ENCODE measurements at places on chromosomes 11 and 22.

GRCh38 chr22:47630741-47631534 is 868.5 kb downstream of the TBC1D22A start:
- DNase-seq: no peak

- no peak for DNase-seq
Measured at GRCh38 chr11:61114913-61115312, 12.6 kb downstream of the CD5 start.

- DNase-seq: no peak
Measured at GRCh38 chr11:110892741-110893285, 180.6 kb upstream of the ARHGAP20 start.

- no peak for DNase-seq
Measured at GRCh38 chr11:46243796-46244109, 33.7 kb upstream of the CREB3L1 start.

DNA sequence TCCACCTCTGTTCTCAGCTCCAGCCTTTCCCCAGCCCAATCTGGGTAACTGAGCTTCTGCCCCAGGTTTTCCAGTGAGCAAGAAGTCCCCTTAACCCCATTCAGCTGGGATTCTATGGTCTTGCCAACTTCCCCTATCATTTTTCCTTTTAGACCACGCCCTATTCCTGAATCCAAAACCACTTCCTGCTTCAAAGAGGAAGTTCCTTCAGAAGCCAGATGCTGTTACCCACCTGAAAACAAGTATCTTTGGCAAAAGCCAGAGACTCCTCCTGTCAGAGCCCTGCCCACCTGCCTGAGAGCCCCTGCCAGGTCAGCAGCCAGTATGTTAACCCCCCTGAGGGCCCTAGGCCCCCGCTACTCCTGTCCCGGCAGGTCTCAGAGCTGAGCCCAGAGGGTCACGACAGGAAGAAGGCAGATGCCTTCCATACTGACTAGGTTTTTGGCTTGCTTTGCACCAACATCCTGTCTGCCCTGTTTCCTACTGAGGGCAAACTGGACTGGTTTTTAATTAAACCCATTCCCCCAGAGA is 20.3 kb upstream of the MICAL2 start:
- no peak for DNase-seq

DNA sequence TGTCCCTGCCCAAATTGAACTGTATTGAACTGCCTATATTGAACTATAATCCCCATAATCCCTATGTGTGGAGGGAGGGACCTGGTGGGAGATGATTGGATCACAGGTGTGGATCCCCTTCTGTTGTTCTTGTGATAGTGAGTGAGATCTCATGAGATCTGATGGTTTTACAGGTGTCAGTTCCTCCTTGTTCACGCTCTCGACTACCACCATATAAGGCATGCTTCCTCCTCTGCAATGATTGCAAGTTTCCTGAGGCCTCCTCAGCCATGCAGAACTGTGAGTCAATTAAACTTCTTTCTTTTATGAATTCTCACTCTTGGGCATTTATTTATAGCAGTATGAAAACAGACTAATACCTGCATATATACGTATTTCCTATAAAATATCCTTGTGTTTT is 206.5 kb upstream of the PDGFD start:
- no peak for DNase-seq

GRCh38 chr11:125869521-125869920 is 17.9 kb upstream of the HYLS1 start:
- DNase-seq: no peak

DNA sequence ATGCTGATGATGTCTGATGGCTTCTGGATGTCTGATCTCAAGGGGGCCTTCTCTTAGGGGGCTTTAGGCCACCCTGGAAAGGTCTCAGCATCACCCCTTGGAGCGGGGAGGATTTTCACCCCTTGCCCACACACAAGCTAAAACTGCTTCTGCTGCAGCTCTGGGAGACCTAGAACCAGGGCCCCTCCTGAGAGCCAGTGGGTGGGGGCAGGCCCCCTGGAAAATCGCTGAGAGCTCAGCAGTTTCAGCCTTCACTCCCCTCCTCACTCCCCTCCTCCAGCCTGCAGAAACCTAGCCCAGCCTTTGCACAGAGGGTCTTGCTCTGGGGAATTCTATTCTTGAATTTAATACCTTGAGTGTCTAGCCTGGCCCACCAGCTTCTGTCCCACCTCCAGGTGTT is 17.2 kb downstream of the CD6 start:
- no peak for DNase-seq

GRCh38 chr11:24574461-24574860 is 77.6 kb downstream of the LUZP2 start:
- DNase-seq: no peak

GRCh38 chr11:108221911-108222573 is 396 bp downstream of the NPAT start:
- no peak for DNase-seq

- no peak for DNase-seq
Measured at GRCh38 chr11:69644071-69644961, 3.4 kb downstream of the CCND1 start.

- DNase-seq: no peak
Measured at GRCh38 chr22:41874090-41874489, 40.8 kb downstream of the SHISA8 start.

- no peak for DNase-seq
Measured at GRCh38 chr11:94741022-94741679, 27.0 kb upstream of the AMOTL1 start.

- no peak for DNase-seq
Measured at GRCh38 chr11:73889536-73889935, 12.7 kb downstream of the PAAF1 start.

DNA sequence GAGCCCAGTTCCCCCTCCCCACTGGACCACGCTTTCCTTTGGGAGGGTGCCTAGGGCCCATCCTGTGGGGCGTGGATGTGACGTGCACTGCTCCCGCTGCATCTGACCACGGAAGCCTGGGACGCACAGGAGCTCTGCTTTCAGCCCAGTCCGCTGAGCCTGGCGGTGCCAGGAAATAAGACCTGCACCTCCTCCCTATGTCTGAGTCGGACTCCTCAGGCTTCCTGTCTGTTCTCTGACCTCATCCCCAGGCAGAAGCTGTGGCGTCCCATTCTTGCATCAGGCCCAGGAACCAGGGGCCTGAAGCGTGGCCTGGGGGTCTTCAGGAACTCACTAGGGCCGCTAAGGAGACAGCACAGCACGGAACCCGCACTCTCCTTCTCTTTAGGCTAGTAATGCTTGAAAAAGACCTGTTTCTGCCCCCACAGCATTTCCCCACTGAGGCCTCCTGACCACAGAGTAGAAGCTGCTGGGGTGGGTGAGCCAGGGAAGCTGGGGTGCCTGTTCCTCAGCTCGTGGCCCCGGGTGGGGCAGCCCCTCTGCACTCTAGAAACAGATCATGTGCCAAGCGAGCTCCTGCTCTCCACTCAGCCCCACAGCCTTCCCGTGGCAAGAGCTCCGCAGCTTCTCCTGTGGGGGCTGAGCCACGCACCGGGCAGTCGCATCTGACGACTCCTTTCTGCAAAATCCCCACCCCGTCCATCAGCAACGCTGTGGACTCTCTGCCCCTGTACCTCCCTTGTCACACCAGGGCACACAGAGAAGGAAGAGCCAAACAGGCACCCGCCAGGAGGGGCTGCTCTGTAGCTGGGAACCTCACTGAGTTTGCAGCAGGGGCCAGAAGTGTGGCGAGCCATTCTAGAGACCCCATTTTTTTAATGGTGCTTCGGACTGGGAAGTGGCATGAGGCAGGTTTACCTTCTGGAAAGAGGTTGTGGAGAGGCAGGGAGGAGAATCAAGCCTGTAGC is 22.6 kb downstream of the MOV10L1 start:
- DNase-seq: no peak

DNA sequence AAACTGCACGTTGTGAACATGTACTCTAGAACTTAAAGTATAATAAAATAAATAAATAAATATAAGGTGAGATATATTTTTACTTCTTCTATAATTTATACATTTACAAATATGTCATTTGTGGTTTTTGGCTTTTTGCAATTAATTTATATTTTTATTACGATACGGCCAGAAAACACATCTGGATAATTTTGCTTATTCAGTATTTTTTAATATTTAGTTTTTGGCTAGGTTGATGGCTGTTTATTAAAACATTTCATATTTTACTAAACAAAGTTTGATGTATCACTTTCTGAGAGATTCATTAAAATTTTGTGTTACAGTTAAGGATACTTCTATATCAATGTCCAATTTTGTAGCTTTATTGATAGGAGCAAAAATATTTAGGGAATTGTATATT is 15.7 kb upstream of the TYR start:
- DNase-seq: no peak

- DNase-seq: no peak
Measured at GRCh38 chr11:119896387-119897045, 167.5 kb upstream of the NECTIN1 start.

DNA sequence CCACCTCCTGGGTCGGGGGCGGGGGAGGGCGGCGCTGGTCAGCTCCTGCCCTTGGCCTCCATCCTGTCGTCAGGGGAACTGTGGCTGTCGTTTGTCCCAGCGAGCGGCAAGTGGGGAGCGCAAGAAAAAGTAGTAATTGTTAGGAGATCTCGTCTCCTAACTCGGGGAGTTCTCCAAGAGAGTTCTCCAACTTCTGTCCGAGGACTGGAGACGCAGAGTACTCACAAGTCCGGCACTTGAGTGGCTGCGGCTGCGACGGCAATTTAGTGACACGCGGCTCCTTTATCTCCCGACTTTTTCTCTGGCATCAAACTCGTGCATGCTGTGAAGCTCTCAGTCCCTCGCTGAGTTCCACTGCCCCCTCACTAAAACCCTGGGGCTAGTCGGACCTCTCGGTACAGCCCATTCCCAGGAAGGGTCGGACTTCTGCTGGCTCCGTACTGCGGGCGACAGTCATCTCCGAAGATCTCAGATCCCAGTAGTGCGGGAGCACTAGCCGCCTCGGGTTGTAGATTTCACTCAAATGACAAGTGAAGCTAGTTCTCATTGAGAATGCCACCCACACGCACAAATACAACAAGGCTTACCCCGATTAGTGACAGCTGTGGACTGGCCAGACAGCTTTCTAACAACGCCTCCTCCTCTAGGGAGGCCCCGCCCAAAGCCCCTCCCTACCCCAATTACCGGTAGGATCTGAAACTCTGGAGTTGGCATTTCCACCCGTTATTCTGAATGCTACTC is at the start of gene PGR:
PGR (minus strand) TSS at position 611 of the 741 bp plus-strand sequence. CDS start 743 bp downstream, outside the sequence.
- no peak for DNase-seq

GRCh38 chr22:43828998-43829782 is 17.1 kb upstream of the EFCAB6 start:
- no peak for DNase-seq

DNA sequence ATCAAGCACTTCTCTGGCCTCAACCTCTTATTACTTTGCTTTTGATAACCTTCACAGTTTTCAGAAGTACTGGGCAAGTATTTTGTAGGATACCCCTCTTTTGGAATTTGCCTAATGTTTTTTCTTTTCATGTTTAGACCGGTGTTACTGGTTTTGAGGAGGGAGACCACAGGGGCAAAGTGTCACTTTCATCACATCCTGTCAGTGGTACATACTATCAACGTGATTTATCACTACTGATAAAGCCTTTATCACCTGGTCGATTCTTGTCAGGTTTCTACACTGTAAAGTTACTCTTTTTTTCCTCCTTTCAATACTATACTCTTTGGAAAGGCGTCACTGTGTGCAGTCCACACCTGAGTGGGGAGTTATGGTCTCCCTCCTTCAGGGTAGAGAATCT is 26.7 kb downstream of the QSER1 start:
- DNase-seq: no peak

DNA sequence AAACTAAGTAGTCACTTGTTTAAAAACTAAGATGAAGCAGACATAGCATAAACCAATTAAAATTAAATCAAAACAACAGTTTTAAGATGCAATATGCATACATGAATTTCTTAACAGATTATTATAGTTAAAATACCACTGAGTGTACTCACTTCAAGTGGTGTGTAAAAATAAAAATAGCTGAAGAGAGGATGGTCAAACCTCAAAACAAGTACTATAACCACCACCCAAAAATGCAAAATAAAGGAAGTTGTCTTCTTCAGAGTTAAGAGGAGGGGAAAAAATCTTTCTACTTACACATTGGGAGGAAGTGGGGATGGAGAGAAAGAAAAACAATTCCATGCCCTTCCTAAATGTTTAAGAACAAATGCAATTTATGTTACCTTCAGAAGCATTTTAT is 31.9 kb downstream of the RRAS2 start:
- no peak for DNase-seq

GRCh38 chr11:18081551-18081950 is 24.3 kb downstream of the SAAL1 start:
- DNase-seq: no peak

GRCh38 chr11:118918128-118918685 is 7.5 kb downstream of the BCL9L start:
- DNase-seq: no peak

GRCh38 chr11:41461057-41461681 is 1.7 kb upstream of the LRRC4C start:
- DNase-seq: no peak

DNA sequence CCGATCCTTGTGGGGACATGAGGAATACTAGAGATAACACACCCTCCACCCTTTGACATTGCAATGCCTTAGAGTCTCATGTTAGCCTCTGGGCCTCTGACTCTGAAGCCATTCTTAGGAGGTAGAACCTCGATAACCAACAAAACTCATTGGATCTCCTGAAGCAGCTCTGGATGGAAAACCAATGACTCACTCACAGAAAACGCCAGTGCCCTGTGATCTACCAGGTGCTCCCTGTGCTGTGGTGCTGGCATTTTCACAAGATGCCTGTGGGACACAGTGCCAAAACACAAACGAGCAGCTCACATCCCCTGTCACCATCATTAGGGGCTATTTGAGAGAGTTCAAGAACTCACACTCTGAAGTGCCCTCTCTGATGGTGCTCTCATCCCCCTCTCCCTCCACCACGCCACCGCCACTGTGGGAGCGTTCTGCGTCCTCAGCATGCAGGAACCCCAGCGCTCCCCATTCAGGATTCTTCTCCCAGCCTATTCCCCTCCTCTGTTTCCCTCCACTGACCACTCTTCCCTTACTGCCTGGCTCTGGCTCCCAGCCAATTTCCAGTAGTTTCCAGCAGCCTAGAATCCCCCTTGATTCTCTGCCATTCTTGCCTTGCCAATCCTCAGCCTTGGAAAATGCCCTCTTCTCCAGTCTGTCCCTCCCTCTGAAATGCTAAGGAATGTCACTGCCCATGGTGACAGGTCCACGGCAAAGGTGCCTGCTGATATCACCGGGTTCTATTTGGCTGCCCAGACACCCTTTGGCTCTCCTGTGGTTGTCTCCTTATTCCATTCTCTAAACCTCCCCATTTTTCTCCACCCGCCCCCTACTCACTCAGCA is 4.7 kb upstream of the POLD4 start:
- no peak for DNase-seq

GRCh38 chr11:104432526-104432925 is 268.6 kb upstream of the PDGFD start:
- DNase-seq: no peak

GRCh38 chr22:24433001-24433827 is 5.8 kb downstream of the ADORA2A start:
- DNase-seq: no peak

GRCh38 chr11:130144141-130144540 is 15.4 kb upstream of the ST14 start:
- no peak for DNase-seq

DNA sequence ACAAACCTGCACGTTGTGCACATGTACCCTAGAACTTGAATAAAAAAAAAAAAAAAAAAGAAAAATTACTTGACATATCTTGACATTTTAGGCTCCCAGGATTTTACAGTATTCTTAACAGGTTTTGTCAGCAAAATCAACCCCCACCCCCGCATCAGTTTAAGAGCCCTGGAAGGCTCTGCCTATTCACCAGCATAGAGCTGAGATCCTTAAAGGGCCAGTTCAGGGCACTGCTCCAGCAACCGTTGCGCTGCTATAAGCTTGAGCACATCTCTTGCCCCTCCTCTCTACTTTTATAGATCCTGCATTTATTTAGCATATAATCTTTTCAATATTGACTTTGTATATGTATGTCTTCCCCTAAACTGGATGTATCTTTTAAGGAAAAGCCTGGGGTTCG is 697 bp upstream of the PAFAH1B2 start:
- DNase-seq: no peak

All from stimulated activated CD8-positive, alpha-beta memory T cell treated with anti-CD3 and anti-CD28 coated beads, Interleukin-4, amount 100 ng/mL, for 1 hour (primary cell).